Stimulated activated CD8-positive, alpha-beta memory T cell treated with anti-CD3 and anti-CD28 coated beads, Interleukin-4, amount 100 ng/mL, for 1 hour (primary cell): ENCODE measurements at places on chromosomes 5 and 9.

- DNase-seq = no peak
Observed at GRCh38 chr5:90987726-90988125, 395.4 kb downstream of the ARRDC3 start.

DNA sequence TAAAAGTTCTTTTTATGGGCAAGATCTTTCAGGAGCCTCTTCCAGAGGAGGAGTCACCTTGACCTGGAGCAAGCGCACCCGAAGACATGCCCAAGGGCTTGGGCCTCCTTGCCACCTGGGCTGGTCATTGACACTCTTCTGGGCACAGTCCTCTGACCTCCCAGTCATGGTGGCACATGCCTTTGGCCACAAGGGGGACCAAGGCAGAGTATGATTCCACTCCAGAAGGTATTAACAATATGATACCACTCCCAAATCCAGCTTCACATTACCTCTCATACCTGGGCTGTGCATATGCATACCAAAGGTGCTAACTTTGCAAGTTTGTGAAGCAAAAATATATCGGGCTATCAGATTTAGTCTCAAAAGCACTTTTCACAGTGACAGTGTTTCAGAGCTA lies 84.6 kb downstream of the MAST4 start:
- DNase-seq = no peak

- peak; percentile 16 for DNase-seq
Observed at GRCh38 chr5:68287976-68288706, 72.6 kb downstream of the PIK3R1 start.

GRCh38 chr9:27856054-27856453 lies 282.8 kb upstream of the C9orf72 start:
- DNase-seq = no peak

DNA sequence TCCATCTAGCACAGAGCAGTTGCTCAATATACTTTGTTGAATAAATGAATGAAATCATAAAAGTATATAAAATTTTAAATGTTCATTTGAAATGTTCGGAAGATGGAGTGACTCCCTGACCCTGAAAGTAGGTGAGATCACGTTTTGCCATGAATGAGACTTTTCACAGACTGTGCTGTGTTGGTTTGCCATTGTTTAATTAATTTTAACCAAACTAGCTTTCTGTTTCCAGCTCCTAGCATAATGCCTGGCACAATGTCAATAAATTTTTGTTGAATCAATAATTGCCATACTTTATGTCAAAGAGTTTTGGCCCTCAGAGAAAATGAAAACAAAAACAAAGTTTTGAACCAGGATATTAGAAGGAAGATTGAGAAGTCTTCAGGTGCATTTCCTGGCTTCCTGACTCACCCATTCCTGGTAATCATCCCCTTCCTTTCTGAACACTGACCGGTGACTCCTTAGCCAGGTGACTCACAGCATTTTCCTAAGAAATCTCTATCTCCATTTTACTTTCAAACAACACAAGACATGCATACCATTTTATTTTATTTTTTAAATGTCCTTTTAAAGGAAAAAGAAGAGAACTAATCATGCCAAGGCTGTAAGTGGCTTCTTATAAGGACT lies 15.1 kb downstream of the SLC28A3 start:
- no peak for DNase-seq

DNA sequence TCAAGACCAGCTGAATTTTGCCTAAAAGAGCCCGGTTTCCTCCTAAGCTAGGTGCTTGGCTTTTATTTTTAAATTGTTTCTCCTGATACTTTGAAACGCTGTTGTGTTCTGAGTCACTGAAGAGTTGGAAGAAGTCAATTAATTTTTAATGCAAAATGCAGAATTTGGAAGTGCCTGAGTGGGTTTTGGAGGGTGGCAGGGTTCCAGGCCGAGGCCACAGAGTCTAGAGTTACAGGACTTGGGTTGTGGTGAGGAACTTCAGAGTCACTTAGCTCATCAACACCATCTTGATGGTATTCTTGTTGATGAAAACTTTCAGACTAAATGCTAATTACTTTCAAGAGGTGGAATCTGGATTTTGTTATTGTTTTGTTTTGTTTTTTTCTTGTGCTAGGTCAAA lies 130.6 kb downstream of the PDZD2 start:
- no peak for DNase-seq

DNA sequence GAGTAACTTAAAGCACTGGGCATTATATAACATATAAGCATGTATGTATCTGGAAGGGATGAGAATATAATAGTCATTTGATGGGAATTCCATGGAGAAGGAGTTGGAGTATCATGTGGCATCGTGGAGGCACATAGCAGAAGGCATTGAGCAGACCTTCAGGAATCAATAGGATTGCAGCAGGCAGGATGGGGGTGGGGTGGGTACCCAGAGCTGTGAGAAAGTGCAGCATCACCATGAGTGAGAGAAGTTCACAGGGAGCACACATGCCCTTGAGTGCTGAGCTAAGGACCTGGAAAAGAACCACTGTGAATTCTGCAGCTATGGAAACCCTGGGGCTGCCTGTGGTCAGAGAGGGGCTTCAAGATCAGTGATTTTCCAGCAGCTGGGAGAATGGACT lies 57.3 kb downstream of the MED10 start:
- no peak for DNase-seq

- no peak for DNase-seq
Observed at GRCh38 chr5:178182158-178182876, 4.9 kb downstream of the GMCL2 start.

DNA sequence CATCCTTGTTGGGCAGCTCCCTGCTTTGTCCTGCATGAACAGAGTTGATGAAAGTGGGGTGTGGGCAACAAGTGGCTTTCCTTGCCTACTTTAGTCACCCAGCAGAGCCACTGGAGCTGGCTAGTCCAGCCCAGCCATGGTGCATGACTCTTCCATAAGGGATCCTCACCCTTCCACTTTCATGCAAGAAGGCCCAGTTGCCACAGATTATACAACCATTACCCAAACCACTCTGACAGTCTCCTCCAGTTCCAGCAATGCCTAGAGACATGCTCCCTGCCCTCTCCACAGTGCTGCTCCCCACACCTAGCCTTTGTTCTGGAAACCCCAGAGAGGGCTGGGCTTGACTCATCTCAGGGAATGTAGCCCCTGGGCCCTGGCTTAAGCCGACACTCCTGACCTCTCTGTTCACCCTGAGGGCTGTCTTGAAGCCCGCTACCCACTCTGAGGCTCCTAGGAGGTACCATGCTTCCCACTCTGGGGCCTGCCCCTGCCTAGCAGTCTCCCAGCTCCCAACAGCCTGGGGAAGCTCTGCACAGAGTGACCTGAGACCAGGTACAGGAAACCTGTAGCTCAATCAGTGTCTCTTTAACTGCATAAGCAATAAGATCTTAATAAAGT lies 3.9 kb downstream of the SLC35A4 start:
- no peak for DNase-seq
